ENCODE measurements at places on chromosomes 4 and X.

DNA sequence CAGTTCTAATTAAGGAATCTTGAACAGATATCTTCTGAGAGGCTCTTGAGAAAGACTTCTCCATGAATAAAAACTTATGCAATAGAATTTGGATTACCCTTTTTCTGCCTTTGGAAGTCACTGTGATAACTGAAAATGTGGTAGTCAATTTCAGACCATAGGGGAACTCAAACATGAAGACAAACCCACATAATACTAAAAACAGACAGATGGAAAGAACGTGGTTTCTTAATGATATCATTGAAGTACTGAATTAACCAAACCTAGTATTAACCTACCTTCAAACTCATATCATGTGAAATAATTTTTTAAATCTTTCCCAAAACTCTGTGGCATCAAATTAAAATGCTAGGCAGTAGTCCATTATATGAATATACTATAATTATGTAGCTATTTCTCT is 153.5 kb downstream of the CAMK2D start:
- no peak for DNase-seq

- DNase-seq = no peak
These were observed 36.7 kb upstream of the STS start for GRCh38 chrX:7110821-7111276.

DNA sequence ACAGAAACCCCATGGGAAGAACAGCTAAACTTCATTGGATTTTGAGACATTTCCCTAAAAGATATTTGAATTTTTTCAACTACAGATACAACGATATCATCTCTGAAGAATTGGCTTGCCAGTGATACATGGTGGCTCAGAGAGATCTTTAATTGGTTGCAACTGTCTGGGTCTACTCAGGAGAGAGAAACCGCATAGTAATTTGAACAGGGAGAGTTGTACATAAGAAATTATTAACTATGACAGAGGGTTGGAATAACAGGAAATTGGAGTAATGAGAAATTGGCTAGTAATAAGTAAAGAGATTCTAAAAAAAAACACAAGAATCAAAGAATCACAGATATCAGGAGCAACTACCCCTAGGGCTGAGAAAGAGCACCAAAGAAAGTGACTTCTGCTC is 118.4 kb downstream of the KLHL13 start:
- no peak for DNase-seq

DNA sequence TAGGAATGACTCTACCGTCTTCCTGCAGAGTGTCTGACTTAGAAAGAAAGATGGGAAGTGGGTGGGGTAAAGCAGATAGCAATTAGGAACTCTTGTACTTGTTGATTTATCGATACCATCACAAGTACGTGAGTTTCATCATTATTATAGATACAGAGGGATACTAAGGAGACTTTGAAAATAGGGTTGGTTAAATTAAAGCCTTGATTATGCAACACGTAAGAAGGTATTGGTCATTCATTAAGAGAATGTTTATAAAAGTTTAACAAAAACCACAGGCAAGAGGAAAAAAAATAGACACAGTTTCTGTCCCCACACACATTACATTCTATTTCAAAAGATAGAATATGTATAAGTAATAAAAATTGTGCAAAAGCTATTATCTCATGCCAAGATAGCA is 65.9 kb upstream of the UGT2B7 start:
- no peak for DNase-seq

GRCh38 chr4:99853999-99854398 is 37.4 kb downstream of the DAPP1 start:
- DNase-seq = no peak

GRCh38 chr4:153790962-153791551 is 2.2 kb upstream of the SFRP2 start:
- no peak for DNase-seq

DNA sequence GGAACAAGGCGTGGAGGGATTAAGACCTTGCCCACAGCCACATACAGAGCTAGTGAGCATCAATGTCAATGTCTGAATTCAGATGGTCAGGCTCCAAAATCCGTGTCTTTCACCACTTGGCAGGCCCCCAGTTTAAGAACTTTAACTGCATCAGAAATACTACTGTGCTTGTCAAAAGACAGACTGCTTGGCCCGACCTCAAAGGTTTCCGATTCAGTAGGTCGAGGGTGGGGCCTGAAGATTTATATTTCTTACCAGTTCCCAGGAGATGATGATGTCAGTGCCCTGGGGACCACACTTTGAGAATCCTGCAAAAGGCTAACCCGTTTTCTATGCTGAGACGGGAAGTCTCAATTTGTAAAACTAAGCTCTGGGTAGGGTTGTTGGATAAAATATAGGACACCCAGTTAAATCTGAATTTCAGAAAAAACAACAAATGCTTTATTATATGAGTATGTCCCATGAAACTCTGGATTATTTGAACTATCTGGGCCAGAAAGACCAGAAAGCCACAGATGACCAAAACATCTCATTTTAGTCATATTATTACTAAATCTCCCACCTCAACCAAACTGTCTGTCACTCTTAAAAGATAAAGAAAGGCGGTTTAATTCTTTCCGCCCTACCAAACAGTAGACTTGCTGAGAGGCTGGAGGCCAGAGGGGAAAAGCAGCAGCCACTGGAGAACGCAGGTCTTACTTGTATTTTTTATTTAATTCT is 42.7 kb downstream of the GATB start:
- no peak for DNase-seq

GRCh38 chrX:20487227-20487626 is 220.5 kb upstream of the RPS6KA3 start:
- no peak for DNase-seq

DNA sequence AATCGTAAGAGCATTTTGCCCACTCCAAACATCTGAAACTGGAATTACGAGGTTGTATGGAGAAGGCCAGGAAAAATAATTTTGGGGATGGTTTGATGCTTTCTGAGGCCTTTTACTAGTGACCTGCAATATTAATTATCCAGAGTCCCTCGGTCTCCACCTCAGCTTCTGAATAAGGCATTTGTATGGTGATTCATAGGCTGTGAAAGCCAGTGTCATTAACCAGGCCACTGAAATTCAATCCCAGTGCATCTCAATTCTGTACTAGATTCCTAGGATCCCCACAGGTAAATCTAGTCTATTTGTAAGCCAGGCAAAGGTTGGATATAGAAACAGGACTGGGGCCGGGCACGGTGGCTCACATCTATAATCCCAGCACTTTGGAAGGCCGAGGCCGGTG is 135.4 kb upstream of the RBPJ start:
- no peak for DNase-seq

- no peak for DNase-seq
These were observed 222.2 kb upstream of the PPP1R2C start for GRCh38 chrX:43000121-43000520.

DNA sequence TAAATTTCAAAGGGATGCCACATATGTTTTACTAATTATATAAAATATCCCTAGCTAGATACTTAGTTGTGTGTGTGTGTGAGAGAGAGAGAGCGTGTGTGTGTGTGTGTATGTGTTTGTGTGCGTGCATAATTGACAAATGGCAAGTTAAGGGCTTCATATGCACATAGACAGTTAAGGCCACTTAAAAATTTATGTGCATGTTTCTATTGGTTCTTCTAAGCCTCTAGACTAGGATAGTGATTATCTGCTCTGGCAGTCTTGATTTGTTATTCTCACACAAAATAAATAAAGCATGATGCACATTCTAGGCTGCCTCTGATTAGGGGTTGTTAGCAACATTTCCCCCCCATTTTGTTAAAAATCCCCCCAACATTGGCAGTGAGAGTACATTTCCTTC is 279.0 kb upstream of the TAPT1 start:
- no peak for DNase-seq

GRCh38 chr4:33448948-33449347 is 2728.8 kb downstream of the PCDH7 start:
- no peak for DNase-seq

DNA sequence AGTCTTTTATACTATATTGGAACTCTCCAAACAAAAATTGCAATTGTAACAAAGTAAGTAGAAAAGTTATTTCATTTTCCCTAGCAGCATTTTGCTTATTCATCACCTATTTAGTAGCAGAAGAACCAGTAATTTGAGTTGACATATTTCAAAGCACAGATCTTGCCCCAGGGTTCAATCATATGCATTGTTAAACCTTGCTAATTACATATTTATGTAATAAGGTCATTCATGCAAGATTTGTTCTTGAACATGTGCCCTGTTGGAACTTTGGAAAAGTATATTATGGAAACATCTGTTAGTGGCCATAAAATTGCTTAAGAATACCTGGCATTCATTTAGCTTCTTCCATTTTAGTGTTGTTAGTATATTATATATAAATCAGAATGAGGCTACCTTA is 191.7 kb downstream of the TLL1 start:
- DNase-seq = no peak

DNA sequence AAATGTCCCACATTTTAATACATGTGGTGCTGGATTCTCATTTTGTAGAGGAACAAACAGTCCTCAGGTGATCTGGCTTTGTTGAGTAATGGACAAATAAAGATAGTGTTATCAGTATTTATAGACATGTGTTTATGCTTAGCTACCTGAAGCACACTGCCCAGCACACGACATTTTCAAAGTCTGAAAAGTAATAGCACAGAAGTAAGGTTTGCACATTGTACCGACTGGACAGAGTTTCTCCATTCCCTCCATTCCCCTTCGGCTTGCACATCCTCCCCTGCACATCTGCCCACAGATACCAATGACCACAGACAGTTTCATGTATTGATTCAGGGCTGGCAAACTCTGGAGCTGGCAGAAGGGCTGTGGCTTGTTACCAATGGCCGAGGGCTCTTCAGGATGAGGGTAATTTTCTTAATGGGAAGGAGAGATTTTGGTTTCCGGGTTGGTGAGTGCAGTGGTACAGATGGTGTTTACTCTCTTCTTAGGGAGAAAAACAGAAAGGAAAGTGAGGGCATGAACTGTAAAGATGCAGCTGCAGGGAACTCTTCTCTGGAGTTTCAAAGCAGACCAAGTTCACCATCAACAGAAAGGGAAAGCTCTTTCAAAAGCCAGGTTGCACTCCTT is 2.3 kb downstream of the GRPR start:
- DNase-seq = no peak

- DNase-seq = no peak
These were observed at the start of gene CXCL13 for GRCh38 chr4:77605210-77605902. TSS of gene CXCL13 (plus strand) at chr4:77605820. CDS start at chr4:77605866, 46 bp downstream.

GRCh38 chr4:8162625-8163024 is 4.0 kb upstream of the ABLIM2 start:
- no peak for DNase-seq

GRCh38 chr4:76235915-76236314 is 15.6 kb upstream of the FAM47E start:
- DNase-seq = no peak

GRCh38 chrX:84907324-84907968 is 96.2 kb upstream of the APOOL start:
- DNase-seq = no peak

DNA sequence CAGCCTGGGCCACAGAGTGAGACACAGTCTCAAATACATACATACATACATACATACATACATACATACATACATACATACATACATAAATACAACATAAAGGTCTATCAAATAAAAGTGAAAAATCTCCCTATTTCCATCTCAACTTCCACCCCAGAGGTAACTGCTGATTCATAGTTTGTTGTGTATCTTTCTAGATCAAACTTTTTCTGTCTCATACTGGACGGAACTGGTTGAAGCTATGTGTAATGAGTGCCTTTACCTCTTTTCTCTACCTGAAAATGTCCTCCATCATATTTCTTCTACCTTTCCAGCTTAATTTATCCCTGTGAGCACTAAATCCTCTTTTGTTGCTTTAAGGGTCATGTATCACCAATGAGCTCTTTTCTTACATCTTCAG is 102.5 kb downstream of the HDAC8 start:
- no peak for DNase-seq

GRCh38 chr4:84796394-84796793 is 170.1 kb downstream of the WDFY3 start:
- DNase-seq = no peak

DNA sequence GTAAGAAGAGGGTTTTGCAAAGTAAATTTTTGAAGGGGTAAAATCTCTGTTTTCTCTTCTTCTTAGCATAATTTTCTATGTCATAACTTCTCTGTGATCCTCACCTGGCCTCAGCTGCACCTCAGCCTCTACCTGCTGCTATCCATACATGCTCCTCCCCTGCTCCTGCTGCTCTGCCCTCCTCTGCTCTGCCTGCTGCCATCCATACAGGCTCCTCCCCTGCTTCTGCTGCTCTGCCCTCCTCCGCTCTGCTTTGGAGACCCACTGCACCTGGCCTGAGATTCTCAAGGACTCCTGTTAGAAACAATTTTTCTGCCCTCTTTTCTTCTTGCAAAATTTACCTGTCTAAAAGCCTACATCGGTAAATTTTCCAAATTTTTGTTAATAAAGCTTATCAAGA is 388.6 kb upstream of the PITX2 start:
- no peak for DNase-seq

DNA sequence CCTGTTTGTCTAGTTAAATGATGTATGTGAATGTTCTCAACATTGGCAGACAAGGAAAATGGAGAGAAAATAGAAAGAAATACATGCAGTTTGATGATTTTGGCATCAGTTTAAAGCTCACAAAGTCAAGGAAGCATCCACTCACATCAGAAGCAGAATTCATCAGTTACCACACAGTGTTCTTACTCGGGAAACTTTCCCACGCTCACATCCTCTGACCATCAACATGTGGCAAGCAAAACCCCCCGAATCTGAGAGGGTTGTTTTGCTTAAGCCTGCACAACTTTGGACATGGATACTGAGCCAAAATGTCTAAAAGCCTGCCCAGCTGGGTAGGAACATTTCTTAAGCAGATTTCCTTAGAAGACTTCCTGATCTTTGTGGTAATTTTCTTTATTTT is 407.6 kb downstream of the ANKRD50 start:
- no peak for DNase-seq

DNA sequence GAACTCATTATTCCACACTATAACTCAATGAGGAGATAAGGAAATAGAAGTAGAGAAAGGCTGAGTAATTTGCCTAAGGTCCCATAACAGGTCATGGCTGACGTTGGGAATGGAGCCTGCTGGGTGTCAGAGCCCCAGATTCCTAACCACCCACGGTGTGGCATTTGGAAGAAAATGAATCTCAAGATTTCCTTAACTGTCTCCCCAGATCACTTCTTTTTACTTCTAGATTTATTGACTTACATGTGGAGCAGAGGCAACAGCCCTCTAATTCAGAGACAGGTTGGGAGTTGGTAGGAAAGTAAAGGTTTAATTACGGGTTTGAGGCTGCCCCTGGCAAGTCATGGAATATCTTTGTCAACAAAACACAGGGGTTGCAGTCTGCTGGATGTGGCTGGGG is 134.0 kb downstream of the ARHGAP10 start:
- DNase-seq = no peak

- no peak for DNase-seq
These were observed 35.0 kb downstream of the NUDT11 start for GRCh38 chrX:51461053-51462044.

DNA sequence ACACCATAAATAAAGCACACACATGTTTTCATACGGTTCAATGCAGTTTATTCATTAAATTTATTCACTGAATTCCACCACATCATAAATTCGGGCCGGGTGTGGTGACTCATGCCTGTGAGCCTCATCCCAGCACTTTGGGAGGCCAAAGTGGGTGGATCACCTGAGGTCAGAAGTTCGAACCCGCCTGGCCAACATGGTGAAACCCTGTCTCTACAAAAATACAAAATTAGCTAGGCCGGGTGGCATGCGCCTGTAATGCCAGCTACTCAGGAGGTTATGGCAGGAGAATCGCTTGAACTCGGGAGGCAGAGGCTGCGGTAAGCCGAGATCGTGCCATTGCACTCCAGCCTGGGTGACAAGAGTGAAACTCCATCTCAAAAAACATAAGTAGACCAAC is 131.6 kb downstream of the PDS5A start:
- no peak for DNase-seq

GRCh38 chrX:55640854-55641253 is 17.7 kb downstream of the FOXR2 start:
- DNase-seq = no peak

GRCh38 chrX:40931921-40932320 is 153.3 kb upstream of the USP9X start:
- DNase-seq = no peak
